Cortex of kidney (tissue), 1 donor: ENCODE measurements at places on chromosomes 5 and 9.

GRCh38 chr5:63648376-63648775 is 313.9 kb downstream of the HTR1A start:
- no peak for DNase-seq

DNA sequence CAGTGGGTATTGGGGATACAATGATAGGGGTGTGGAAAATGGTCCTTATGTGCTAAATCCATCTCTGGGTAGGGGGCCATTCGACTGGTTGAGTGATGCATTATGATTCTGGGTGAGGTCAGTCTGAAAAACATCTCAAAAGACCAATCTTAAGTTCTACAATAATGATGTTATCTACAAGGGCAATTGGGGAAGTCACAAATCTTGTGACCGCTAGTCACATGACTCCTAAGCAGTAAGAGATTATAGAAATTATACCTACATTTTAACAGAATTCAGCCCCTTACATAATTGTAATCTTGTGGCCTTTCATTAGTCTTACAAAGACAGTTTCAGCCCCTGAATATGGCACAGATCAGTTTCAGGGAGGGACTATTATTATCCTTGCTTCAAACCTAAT is 224.7 kb downstream of the PIK3R1 start:
- DNase-seq = no peak

DNA sequence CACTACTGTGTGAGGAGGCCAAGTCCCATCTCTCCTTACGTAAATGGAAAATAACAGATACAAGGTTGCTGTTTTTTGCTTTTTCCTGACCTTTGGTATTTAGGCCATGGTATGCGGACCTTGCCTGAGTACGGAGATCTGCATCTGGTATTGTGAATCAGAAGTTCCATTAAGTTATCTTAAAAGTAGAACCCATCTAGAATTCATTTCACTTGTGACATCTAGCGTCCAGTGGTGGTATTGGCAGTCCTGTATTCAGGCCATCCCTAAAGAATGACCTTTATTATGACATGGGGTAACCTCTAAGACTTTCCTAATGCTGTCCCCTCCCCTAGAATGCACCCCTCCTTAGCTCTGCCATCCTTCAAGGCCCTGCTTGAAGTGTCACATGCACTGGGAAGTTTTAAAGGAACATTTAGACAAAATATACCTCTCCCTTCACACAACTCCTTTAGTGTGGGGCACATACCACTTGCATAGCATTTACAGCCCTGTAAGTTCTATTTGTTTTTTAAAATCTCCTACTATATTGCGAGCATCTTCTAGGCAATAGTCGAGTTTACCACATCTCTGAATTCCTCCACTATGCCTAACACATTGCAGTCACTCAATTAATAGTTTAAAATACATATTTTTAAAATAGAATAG is 1.9 kb upstream of the SPDL1 start:
- DNase-seq = no peak

DNA sequence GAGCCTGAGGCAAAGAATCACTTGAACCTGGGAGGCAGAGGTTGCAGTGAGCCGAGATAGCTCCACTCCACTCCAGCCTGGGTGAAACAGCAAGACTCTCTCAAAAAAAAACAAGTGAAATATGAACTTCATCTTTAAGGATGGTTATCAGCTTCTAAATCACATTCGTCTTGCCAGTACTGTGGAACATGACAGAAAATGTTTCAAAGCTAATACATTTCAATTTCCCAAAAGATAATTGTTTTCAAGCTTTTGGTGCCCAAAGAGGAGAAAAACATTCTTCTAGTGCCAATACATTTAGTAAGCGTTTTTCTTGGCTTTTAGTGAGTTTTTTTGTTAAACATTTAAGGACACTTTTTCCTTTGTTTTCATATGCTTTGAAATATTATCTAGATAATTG is 4.4 kb upstream of the IFT74 start:
- no peak for DNase-seq

- no peak for DNase-seq
These were observed 134.2 kb downstream of the RNF180 start for GRCh38 chr5:64299805-64300204.

DNA sequence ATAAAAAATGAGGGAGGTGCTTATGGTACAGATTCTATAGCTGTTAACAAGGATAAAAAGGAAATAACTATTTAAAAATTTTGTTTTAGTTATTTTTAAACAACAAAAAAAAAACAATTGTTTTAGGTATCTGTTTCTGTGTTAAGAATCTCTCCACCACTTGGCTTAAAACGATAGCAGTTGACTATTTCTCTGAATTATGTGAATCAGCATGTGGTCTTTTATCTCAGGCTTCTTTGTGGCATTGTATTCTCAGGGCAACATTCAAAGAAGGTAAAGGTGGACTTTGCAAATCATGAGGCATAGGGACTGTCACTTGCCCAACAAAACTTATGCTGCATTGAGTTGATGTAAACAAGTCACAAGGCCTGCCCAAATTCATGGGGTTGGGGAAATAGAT is 55.2 kb downstream of the ERBIN start:
- DNase-seq = no peak

DNA sequence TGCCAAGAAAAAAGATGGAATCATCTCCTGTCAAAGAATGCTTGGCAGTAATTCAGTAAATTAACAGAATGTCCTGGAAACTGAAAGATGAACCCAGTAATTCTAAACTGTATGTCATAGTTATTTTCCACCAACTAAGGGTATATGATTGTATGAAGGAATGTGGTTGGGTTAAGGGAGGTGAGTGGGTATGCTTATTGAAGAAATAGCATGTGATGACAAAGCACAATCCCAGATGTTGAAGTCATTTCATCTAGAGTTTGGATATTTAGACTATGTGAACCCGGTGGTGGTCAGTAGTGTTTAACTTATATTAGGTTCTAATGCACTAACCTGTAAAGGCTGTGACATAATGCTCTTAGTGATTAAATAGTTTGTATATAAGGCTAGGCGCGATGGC is 87.3 kb downstream of the CDKN2A start:
- no peak for DNase-seq

DNA sequence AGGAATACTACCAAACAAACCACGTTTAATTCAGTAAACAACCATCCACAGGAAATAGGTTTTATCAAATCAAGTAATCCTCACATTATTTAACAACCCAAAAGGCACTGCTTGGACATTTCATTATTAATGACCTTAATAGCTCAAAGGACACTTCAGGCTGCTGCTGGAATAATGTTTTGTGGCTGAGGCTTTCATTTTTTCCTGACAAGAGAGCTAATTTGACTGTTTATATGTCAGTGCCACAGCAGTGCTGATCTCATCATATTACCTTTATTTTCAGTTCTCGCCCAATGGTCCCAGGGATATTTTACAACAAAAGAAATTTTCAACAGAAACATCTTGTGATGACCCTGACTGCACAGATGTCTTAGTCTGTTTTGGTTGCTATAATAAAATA is 589.8 kb upstream of the GRAMD2B start:
- no peak for DNase-seq

DNA sequence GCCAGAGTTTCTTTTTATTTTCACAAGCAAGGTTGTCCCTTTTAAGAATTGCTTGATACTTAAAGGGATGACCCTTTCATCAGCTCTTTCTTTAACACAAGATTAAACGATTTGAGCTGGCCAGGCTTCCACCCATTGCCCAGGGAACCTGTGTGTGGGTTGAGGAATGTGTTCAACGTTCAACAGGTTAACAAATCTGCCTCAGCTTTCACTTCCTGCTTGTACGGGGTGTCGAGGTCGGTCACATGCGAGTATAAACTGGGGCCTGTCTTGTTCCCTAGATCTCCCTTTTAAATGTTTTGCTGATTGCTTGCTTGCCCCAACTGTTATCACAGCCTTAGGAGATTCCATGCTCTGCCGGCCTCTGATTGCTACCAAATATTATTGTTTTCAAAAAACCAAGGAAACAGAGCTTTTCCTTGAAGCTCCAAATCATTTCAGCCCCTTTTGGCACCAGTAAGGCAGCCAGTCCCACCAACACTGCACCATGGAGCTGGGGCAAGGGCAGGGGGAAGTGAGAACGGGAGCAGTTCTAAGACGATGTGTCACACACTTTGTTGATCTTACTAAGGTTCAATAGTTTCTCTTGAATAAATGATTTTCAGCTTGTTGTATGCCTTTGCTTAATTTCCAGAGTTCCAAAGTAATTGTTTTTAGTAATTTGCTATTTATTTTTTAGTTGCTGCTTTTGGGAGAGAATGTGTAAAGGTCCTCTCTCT is 10.7 kb upstream of the CLK4 start:
- no peak for DNase-seq

DNA sequence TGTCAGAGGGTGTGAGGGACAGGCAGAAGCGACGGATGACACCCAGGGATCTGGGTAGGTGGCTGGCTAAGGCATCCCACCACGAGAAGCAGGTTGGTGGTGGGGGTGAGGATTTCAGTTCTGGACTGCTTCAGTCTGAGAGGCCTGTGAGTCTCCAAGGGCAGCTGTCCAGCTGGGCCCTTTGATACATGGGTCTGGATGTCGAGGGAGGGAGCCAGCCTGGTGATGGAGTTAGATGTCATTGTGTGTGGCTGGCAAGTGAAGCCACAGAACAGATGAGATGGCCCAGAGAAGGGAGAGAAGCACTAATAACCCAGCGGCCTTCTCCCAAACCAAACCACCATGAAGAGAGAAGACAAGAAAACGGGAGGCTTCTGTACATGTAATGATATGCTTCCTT is 11.1 kb downstream of the MED27 start:
- DNase-seq = no peak

- DNase-seq = no peak
These were observed 1099.8 kb upstream of the CDH18 start for GRCh38 chr5:21087766-21088165.

GRCh38 chr5:75199946-75200345 is 36.7 kb downstream of the ANKRD31 start:
- DNase-seq = no peak

GRCh38 chr5:150545246-150545645 is 37.3 kb downstream of the NDST1 start:
- DNase-seq = no peak

DNA sequence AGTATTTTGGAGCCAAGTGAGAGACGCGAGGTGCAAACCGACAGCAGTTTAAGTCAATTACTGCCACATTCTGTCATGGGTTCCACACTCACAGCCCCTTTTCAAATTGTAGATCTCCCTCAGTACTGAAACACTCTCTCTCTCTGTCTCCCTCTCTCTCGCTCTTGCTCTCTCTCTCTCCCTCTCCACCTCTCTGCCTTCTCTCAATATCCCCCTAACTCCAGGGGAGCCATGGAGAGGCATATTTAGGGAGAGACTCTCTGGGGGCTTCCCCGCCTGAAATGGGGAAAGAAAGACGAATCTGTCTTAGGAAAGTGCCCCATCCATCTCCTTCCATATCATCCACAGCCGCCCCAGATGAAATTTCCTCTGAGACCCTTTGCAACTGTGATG is 1.6 kb downstream of the BRINP1 start:
- no peak for DNase-seq

DNA sequence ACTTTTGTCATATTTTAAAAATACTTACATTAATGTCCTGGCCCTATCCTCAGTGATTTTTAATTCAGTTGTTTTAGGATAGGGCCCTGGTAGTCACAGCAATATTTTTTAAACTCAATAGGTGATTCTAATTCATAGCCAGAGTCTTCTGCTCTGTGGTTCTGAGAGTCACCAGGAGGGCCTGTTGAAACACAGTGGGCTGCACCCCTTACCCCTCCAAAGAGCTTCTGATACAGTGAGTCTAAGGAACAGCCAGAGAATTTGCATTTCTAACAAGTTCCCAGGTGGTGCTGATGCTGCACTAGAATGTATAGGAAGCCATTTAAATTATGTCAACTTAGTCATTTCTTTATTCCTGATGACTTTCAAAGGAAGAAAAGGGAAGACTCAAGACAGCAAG is 458.3 kb upstream of the ARRDC3 start:
- no peak for DNase-seq

GRCh38 chr9:96270236-96270744 is 31.7 kb downstream of the HSD17B3 start:
- no peak for DNase-seq
